ENCODE measurements at places on chromosomes 3 and 15.

DNA sequence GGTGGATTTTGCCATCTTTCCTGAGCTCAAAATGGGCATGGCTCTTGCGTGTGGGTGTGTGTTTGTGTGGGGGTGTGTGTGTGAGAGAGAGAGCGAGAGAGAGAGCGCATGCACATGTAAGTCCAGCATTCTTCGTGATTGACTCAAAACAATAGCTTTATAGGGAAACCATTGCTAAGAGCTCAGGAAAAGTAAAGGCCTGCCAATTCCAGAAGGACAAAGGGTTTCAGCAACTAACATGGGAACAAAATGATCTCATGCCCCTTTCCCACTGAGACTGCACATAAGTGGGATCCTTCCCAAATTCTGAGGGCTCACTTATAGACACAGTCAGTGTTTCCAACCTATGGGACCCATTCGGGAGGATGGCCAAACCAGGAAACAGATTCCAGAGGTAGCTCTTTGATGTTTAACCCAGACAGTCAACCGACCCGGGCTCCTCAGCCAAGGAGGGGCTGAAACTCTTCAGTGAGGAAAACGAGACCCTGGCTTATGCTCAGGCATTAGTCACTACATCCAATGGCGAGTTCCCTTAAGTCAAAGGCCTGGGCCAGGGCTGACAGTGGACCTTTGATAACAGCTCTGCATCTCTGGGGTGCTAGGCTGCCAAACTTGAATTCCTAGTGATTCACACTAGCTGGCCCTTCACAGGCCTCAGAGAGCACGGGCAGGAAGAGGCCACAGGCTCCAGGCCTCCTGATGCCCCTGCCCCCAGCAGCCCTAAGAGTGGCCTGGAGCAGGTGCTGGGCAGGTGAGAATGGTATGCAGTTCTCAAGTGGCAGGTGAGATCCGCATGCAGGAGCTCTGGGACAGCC is 305.0 kb upstream of the C2CD4B start:
- DNase-seq, result no peak

GRCh38 chr15:34436956-34437442 is 609 bp downstream of the GOLGA8A start:
- no peak for DNase-seq

GRCh38 chr3:46497556-46498265 is at the start of gene RTP3:
Gene RTP3 (plus strand): TSS chr3:46497976. CDS start chr3:46498063, 87 bp downstream.
- DNase-seq, result no peak

DNA sequence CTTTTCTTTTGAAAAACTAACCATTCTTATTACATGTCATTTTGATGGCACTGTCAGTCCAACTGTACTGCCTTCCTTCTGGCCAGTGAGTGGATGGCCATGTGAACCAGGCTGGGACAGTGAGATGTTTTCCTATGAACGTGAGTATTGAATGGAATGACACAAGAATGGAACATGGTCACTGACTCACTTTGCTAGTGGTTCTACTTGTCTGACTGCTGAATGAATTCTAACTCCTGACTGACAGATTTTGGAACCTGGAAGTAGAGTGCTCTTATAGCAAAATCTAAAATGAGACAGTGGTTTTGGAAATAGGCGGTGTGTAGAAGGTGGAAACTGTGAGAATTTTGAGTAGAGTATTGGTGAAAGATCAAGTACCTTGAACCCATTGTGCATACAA is 606.9 kb upstream of the KCNMB2 start:
- no peak for DNase-seq

DNA sequence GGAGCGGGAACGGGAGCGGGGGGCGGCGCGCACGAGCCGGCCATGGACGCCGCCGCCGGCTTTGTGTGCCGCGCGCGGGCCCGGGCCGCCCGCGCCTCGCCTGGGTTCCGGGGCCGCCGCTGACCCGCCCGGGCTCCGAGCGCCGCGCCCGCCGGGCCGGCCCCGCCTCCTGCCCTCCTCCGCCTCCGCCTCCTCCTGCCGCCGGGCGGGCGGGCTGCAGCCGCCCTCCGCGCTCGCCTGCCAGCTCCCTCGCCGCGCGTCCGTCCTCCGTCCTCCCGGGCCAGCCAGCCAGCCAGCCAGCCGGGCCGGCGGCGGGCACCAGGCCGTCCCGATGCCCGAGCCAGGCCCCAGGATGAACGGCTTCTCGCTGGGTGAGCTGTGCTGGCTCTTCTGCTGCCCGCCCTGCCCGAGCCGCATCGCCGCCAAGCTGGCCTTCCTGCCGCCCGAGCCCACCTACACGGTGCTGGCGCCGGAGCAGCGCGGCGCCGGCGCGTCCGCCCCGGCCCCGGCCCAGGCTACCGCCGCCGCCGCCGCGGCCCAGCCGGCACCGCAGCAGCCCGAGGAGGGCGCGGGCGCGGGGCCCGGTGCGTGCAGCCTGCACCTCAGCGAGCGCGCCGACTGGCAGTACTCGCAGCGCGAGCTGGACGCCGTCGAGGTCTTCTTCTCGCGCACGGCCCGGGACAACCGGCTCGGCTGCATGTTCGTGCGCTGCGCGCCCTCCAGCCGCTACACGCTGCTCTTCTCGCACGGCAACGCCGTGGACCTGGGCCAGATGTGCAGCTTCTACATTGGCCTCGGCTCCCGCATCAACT is at the start of gene ABHD17C:
ABHD17C (plus strand) TSS at position 212 of the 812 bp plus-strand sequence; CDS start at position 332, 120 bp downstream.
- DNase-seq, result no peak

- no peak for DNase-seq
These were observed 191.7 kb upstream of the TLE3 start for GRCh38 chr15:70289191-70289955.

DNA sequence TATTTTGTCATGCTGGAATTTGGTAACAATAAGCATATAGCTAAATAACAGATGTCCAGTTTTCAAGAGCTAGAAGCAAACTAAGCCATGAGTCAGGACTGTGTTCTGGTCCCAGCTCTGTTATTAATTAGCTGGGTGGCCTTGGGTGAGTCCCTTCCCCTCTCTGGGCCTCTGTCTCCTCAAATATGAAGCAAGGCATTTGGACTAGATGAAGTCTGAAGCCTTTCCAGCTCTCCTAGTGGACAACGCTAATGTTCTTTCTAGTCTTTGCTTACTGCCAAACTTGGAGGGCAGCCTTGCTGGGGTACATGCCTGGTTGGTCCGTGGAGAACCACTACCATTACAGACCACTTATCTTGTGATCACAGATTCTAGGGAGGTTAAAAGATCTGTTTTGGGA is 127.6 kb downstream of the DUT start:
- no peak for DNase-seq

GRCh38 chr15:77466521-77466920 is 45.8 kb downstream of the HMG20A start:
- no peak for DNase-seq

GRCh38 chr15:81087066-81087465 is 47.0 kb upstream of the CFAP161 start:
- DNase-seq, result no peak

- DNase-seq, result no peak
These were observed 7.4 kb upstream of the SLC33A1 start for GRCh38 chr3:155861476-155862183.

- no peak for DNase-seq
These were observed 75.6 kb upstream of the SLC2A2 start for GRCh38 chr3:171101982-171102641.

DNA sequence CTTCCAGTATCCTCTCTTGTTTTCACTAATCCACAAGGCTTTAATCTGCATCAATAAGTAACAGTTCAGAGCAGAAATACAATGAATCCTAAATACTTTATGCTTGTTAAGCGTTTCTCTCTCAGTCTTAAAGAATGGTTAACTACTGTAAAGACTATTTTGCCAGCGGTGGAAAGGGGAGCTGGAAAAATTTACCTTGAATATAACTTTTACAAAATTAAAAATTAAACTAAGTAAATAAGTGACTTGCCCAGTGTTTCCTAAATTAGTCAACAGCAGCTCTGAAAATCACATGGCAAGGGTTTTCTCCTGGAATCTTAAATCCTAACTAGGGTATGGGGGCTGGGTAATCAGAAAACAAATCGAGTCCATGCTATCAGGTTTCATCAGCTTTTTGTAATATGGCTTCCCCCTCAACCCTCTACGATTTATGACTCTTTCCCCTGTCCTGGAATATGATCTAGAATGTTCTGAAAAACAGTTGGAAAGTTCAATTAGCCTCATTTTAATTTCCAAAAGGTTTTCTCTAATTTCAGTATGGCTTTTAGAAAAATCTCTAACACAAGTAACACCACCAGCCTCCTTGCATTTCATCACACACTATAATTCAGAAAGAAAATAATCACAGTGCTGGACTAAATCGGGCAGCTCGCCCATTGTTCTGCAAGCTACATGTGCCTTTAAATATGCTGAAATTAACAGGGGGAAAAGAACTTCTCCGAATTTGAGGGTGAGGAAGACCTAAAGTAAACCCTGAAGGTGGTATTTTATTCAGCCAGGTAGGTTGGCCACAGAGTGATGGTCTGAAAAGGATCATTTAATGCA is 133.5 kb downstream of the ADAMTS9 start:
- DNase-seq, result no peak

DNA sequence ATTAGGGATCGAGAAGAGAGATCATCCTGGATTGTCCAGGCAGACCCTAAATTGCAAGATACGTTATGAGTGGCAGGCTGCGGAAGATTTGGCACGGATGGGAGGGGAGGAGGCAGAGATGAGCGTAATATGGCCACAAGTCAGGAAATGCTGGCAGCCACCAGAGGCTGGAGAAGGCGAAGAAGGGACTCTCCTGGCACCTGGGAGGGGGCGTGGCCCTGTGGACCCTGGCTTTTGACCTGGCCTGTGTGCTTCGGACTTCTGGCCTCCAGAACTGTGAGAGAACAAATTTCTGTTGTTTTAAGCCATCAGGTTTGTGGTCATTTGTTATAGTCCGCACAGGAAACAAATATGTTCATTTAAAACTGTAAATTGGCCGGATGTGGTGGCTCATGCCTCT is 31.9 kb upstream of the IGF1R start:
- DNase-seq, result no peak

GRCh38 chr3:16849795-16850194 is 35.0 kb upstream of the PLCL2 start:
- DNase-seq, result no peak

DNA sequence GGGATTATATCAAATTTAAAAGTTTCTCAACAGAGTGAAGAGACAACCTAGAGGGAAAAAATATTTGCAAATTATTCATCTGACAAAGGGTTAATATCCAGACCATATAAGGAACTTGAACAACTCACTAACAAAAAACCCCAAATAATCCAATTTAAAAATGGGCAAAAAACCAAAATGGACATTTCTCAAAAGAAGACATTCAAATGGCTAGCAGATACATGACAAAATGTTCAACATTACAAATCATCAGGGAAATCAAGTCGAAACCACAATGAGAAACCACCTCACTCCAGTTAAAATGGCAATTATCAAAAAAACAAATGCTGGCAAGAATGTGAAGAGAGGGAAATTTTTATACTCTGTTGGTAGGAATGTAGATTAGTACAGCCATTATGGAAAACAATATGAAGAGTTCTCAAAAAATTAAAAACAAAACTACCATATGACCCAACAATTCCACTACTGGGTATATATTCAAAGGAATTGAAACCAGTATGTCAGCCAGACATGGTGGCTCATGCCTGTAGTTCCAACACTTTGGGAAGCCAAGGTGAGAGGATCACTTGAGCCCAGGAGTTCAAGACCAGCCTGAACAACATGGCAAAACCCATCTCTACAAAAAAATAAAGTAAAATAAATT is 88.5 kb downstream of the CSNK1G1 start:
- no peak for DNase-seq

DNA sequence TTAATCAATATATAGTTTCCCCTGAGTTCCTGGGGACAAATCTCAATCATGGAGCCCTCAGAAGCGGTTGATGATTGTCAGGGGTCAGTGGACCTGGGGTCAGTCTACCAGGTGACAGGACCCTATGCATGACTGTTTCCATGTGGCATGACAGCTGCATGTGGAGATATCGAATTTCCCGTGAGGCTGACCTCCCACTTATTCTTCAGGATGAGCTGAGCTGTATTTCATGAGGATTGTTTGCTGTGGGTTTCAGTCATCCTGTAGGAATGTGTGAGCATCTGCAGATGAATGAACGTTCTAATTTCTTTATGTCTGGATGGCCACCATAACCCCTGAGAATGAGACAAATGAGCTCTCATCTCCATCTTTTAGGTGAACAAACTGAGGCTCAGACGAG is 93.0 kb upstream of the HES1 start:
- no peak for DNase-seq

DNA sequence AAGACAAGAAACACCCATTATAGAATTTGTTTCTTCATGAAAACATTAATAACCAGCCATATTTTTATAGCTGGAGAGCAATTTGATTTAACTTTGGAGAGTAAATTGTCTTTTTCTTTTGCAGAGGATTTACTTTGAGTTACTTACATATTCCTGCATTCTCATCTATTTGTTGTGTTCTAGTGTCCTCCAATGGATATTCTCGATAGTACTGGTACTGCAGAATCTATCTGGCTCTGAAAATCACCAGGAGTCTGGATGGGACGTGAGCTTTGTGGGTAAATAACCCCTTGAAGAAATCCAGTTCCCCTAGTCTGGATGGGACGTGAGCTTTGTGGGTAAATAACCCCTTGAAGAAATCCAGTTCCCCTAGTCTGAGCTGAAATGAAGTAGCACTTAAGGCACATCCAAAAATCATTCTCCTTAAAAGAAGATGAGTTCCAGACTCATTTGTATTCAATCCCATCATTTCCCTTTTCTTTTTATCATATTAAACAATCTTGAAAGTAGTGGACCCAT is 294.1 kb upstream of the UBE2E2 start:
- DNase-seq, result no peak

DNA sequence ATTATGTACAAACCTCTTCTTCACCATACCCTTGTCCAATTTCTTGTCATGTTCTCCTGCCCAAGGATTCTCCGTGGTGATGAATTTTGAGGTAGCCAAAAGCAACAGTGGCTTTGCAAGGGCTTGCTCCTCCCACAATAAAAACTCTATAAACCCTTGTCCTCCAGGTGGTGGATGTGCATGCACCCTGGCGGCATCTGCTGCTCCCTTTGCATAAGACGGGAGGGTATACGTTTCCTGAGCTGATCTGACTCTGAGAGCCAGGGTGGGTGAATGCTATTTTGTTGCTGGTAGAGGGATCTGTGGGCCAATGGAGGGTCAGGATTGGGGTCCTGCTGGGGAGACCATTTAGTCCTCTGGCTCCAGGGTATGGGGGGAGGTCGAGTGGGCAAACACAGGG is 5.4 kb downstream of the DNAH1 start:
- DNase-seq, result no peak

DNA sequence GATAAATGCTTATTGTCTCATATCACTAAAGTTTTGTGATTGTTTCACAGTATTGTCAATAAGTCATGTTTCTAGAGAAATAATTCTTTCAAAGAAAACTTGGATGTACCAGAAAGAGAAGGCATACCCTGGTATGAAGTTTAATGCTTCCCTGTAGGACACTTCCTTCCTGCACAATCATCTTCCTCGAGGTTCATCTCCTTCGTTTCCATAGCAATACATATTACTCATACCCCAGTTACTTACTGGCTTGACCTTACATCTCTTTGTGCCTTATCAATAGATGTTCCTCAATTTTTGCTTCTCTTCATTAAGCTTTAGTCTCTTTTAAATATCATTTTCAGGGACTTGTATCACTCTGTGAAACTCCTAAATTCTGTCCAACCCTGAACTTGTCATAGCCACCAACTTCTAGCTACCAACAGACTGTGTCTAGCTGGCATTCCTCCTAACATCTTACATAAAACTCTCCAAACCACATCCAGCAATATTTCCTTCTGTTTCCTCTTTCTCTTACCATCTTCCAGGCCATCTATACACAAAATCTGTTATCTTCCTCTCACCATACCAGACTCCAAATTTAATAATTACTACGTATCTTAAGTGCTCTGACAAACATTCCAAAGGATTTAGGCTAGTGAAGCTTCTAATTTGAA is 134.3 kb downstream of the GADL1 start:
- DNase-seq, result no peak

Measured in esophagus squamous epithelium (tissue), 5 donors.